ENCODE measurements at places on chromosomes 16 and 17.

- DNase-seq: peak; percentile 71
Measured at GRCh38 chr17:38896346-38896954, 26.6 kb downstream of the LASP1 start.

GRCh38 chr17:44920565-44920940, 5.3 kb upstream of the GFAP start:
- DNase-seq: no peak

GRCh38 chr17:4544951-4545216, 10.3 kb downstream of the MYBBP1A start:
- no peak for DNase-seq

DNA sequence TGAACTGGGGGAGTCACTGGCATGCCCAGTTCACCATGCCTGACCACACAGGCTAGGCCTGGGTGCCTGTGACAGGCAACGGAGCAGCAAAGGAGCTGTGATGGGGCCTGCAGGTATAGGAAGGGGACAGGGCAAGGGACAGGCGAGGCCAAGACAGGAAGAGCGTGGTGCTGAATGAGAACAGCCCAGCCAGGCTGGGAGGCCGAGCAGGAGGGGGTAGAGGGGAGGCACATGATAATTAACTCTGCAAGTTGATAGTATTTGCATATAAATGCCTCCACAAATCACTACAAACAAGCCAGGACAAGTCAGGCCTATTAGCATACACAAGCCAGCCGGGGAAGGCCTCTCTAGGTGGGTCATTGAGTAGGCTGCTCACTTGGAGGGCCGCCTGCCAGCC, 7.8 kb downstream of the ZFHX3 start:
- no peak for DNase-seq

DNA sequence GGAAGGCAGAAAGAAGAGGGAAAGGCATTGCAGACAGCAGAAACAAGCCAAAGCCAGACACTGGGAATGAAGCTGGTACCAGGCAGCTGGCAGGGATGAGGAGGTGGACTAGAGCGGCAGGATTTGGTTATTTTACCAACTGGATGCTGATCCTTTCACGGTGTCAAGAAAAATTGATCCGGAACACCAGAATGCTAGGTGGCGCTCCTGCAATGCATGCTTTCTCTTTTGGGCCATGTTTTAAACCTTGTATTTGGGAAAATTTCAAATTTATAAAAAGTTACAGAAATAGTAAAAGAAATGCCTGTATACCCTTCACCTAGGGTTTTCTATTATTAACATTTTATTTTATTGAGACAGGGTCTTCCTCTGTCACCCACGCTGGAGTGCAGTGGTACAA, 224.7 kb downstream of the SOX9 start:
- no peak for DNase-seq

DNA sequence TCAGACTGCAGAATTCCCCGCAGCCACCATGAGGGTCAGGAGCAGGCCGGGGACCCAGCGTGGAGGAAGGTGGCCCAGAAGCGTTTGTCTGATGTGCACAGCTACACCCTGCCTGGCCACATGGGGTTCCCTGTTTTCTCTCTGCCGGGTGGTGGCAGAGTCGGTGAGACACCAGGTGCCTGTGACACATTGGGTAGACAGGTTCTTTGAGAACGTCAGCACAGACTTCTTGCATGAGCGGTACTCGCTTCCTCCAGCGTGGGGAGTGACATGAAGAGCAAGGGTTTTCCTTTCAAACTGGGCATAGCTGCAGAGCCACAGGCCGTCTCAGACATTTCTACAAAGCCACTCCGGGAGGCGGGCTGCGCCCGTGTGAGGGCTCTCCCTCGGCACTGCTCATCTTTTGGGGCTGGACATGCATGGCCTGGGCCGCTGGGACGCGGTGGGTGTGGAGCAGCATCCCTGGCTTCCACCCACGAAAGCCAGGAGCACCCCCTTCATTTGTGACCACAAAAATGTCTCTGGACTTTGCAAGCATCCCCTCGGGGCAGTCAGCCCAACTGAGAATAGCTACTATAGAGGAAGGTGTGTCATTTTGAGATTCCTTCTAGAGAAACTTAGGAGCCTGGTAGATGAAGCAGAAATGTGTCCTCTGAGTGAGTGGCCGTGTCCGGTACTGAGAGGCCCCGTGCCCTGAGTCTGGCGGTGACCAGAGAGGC, 26.0 kb downstream of the NME3 start:
- DNase-seq: no peak

- no peak for DNase-seq
Measured at GRCh38 chr17:80455336-80455710, 21.1 kb downstream of the NPTX1 start.

- no peak for DNase-seq
Measured at GRCh38 chr17:57556320-57556719, 188.8 kb downstream of the CCDC182 start.

DNA sequence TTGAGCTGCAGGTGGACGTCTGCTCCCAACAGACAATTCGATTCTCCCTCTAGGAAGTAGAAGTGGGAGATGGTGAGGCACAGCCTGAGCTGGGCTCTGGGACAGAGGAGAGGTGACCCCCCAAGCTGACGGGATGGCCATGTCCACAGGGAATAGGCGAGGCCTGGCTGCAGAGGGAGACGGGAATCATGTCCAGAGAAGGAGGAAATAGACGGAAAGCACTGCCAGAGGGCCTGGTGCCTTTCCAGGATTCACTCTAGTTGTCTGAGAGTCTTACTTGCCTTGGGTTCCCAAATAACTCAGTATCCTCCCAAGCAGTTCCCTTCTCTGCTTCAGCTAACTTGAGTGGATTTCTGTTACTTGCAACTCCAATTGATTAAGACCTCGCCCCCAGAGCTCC, 4.3 kb upstream of the CRISPLD2 start:
- no peak for DNase-seq

- no peak for DNase-seq
Measured at GRCh38 chr17:65583921-65584603, 22.6 kb upstream of the AXIN2 start.

GRCh38 chr16:75292691-75293090, 41.3 kb upstream of the BCAR1 start:
- no peak for DNase-seq

DNA sequence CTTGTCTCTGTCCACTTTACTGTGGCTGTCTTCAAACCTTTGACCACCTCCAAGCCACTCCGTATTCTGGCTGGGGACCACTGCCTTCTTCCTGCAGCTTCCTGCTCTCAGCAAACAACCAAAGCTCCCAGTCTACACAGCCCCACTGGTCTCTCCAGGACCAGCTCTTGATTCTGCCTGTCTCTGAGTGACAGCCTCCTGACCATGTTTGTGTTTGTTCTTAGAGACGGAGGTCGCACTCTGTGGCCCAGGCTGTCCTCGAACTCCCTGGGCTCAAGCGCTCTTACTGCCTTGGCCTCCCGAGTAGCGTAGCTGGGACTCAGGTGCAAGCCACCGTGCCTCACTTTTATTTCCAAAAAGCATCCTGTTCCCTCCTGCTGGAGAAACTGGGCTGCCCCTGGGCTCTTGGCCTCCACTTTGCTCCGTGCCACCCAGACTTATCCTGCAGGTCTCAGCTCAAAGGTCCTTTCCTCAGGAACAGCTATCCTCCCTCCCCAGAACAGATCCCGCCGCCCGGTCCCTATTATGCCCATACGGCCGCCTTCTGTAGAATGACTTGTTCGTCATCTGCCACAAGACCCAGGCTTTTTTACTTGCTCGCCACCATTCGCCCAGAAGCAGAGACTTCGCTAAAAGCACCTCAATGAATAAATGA, 9.1 kb downstream of the MNT start:
- no peak for DNase-seq

GRCh38 chr16:17193566-17194100, 277.1 kb downstream of the XYLT1 start:
- no peak for DNase-seq

DNA sequence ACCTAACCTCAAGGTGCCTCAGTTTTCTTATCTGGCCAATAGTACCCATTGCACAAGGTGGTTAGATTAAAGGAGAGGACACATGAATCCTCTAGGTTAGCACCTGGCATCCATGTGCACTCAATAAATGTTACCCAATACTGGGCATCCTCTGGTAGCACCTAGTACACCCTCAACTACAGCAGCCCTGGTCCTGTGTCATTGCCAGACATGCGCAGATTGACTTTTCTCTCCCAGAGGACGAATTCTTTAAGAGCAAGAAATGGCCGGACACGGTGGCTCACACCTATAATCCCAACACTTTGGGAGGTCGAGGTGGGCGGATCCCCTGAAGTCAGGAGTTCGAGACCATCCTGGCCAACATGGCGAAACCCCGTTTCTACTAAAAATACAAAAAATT, 7.3 kb downstream of the DUSP3 start:
- DNase-seq: no peak

- DNase-seq: no peak
Measured at GRCh38 chr17:40019140-40019991, 4.1 kb downstream of the CSF3 start.

DNA sequence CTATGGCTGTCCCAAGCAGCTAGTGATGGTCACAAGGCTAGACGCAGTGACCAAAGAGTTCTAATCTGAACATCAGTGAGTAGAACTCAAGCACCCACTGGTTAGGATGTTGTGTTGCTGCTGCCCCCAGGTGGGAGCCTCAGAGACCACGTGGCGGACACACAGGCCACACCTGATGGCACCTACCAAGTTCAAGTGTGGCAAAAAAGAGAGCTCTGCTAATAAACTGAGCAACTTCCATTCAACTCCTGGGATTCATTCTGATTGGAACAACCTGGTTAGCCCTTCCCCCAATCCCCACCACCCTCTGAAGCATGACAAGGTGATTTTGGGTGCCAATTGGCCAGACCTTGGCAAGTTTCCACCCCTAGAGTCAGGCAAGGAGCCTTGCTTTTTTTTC, 3.5 kb upstream of the LCMT1 start:
- no peak for DNase-seq

DNA sequence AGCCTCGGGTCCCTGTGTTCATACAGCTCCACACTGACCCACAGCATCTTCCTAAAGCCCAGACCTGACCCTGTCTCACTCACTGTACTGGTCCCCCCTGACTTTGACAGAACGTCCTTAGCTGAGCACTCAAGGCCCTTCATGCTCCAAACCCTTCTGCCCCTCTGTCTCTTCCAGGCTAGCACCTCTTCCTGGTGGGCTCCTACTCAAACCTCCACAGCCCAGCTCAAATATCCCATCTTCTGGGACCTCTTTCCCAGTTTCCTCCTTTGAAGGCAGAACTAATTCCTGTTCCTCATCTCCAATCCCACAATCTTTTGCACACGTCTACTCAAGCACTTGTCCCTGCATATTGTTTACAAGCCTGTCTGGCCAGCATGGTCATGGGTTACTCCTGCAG, 8.8 kb downstream of the GRIN2C start:
- no peak for DNase-seq

GRCh38 chr17:2062571-2063183, 7.8 kb downstream of the HIC1 start:
- DNase-seq: no peak

- DNase-seq: no peak
Measured at GRCh38 chr17:18967916-18968315, 16.0 kb downstream of the SLC5A10 start.

- no peak for DNase-seq
Measured at GRCh38 chr16:10765772-10766171, 22.1 kb downstream of the NUBP1 start.

DNA sequence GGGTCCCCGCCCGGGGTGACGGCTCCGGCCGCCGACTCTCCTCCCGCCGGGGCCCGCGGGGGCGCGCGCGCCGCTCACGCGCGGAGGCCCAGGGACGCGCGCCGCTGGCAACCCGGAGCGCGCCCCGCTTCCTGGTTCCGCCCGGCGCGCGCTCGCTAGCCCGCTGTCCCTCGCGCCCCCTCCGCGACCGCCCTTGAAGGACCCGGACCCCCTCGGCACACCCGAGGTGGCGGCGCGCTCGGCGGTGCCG, at the start of gene STAT5B:
Gene STAT5B (minus strand): TSS at position 33 of the 250 bp plus-strand sequence. CDS start 44,264 bp downstream, outside the sequence.
- DNase-seq: no peak

GRCh38 chr17:48143629-48144028, 36.1 kb downstream of the SNX11 start:
- DNase-seq: no peak

- DNase-seq: no peak
Measured at GRCh38 chr17:50917418-50917743, 51.2 kb upstream of the TOB1 start.

GRCh38 chr17:296906-297690, 55.5 kb downstream of the RPH3AL start:
- DNase-seq: no peak

DNA sequence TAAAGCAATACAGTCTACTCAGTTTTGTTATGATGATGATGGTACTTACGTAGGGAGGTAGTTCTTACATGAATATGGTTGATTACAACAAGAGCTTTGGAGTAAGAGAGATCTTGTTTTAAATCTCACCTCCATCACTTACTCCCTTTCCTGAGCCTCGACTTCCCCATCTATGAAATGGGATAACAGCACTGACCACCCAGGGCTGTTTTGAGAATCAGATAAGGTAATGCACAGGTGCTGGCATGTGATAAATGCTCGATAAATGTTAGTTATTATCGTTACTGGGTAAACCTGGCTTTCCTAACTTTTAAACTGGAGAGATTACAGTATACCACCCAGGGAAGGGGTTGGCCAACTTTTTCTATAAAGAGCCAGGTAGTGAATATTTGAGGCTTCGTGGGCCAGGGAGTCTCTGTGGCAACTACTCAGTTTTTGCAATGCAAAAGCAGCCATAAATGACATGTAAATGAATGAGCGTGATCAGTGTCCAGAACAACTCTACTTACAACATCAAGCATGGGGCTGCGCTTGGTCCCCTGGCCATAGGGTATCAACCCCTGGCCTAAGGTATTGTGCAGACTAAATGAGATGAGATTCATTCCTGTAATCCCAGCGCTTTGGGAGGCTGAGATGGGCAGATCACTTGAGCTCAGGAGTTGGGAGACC, 73.7 kb downstream of the BMERB1 start:
- DNase-seq: no peak

DNA sequence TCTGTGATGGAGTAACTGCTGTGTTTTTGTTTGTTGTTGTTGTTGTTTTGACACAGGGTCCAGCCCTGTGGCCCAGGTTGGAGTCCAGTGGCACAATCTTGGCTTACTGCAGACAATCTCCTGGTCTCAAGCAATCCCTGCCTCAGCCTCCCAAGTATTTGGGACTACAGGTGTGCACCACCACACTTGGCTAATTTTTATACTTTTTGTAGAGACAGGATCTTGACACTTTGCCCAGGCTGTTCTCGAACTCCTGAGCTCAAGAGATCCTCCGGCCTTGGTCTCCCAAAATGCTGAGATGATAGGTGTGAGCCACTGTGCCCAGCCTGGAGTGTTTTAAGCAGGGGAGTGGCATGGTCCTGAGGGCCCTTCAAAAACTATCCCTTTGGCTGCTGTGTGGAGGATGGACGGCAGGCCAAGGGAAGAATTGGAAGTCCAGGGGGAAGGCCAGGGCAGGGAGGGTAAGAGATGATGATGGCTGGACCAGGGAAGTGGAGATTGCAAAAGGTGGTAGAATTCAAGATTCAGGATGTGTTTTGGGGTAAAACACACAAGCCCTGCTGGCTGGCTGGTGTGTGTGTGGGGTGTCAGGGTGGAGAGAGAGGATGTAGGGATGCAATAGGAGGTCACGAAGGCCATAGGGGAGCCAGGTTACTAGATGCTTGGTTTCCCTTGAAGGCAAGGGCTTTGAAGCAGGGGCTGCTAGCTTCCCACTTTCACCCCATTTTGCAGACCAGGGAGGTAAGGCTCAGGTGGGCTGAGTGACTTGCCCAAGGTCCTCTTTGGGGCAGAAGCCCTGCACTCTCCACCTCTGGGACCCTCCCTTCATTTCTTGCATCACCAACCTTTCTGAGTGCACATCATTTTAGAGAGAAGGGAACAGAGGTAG, 18.8 kb upstream of the PLLP start:
- no peak for DNase-seq
